G401 (cell line): ENCODE measurements at places on chromosomes 2 and 18. TPM values are rescaled to one million over a fixed set of nuclear protein-coding genes. Genes with fewer than 3 reads are reported as not detected.

SERPINB10 gene
- total RNA-seq, result not detected in 2 replicates

IL37 gene
- not detected in 2 replicates for total RNA-seq

GRCh38 chr2:100984892-100985307, 17.2 kb upstream of the RPL31 start:
- peak; percentile 80 for DNase-seq

DNA sequence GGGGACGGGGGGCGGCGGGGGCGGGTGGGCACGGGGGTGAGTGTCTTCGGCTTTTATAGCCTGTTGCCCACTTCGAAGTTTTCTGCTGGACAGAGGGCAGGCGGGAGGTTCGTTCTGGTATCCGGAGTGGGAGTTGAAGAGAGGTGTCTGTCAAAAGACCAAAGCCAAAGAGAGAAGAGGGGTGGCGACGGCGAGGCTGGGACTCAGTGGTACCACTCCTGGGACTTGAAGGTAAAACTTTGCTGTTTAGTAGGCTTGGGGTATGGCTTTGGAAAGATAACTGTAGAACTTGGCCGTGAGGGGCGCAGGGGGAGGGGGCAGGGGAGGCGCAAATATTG, 215.8 kb upstream of the DTNA start:
- peak; percentile 50 for DNase-seq

- DNase-seq, result no peak
Observed at GRCh38 chr2:29703336-29703735, 218.1 kb downstream of the ALK start.

DNA sequence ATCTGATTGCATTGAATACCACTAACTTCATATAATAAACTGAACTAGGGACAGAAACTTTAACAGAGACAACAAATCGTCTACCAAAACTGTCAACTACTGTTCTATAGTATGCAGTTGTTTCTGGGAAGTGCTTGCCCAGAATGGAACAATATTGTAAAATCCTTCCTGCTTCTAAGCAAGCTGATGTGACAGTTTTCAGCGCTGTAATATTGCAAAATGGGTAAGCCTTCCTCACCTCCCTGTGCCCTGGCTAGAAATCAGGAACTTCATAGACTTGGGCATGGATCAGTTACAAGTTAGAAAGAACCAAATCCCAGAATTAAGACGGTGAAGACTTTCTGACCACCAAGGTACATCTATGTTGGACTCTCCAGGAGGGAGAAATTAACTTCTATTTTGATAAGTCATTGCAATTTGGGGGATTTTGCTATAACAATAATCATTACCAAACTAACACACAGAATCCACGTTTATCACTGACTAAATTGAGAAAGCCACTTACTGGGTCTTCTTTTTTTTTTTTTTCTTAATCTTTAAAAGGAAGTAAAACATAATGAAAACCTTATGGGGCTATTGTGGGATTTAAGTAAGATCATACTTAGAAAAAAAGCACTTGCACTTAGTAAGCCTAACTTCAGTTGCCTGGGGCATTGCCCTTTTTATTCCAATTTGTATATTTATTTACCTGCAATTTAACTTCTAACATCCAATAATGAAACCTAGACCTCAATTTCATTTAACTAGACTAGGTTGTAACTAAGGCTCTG, 261.5 kb downstream of the TRIB2 start:
- no peak for DNase-seq
